ENCODE measurements at places on chromosomes 4 and X.

DNA sequence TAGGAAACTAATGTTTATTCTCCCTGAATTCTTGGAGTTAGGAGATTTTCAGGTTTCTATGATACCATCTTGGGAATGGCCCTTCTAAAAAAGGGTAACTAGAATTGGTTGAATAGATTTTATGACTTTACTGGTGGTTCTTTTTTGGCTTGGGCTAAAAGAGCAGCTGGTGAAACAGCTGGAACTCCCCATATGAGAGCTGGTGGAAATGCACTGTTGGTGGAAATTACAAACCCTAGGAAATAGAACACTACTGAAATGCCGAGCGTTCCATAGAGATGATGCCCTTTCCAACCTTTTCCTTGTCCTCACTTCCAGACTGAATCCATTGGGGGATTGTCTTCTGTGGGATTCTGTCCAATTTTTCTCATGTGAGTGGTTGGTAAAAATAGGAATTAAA, 139.5 kb downstream of the STIM2 start:
- no peak for DNase-seq

DNA sequence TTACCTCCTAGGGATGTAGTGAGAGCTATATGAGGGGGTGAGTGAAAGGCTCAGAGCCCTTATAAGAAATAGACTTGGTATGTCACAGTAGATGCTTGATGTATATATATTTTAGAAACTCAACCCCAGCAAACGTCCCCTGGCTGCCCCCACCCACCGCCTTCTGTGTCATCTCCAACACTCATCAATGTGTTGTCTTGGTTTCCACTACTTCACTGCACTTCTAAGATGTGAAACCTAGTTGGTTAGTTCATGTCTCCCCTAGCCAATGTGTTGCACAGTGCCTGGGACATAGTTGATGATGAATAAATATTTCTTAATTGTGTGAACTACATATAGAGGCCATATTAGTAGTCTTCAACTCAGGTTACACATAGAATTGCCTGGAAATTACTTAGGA, 4.4 kb downstream of the FGFBP2 start:
- DNase-seq, result no peak

GRCh38 chr4:170716868-170717267, 627.1 kb upstream of the AADAT start:
- DNase-seq, result no peak

GRCh38 chr4:110867981-110868720, 245.3 kb upstream of the PITX2 start:
- DNase-seq, result no peak

- no peak for DNase-seq
These were observed 277.6 kb upstream of the DIAPH2 start for GRCh38 chrX:96407072-96407471.

GRCh38 chrX:77070202-77070918, 376.8 kb upstream of the FGF16 start:
- DNase-seq, result no peak

DNA sequence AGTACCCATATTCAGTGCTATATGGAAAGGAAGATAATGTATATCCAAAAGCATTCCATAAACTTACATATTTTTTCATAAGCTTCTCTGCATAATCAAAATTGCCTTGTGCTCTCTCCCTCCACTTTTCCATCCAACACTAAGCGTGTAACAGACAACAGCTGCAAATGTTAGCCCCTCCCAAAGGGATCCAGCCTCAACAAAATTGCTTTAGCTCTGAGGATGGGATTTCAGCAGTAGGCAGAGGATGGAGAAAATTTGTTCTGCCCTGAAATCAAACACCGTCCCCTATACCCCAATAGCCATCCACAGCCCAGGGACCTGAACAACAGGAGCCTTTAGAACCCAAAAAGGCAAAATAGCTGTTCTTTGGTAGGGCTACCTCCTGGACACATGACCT, 28.8 kb upstream of the FGF13 start:
- no peak for DNase-seq

DNA sequence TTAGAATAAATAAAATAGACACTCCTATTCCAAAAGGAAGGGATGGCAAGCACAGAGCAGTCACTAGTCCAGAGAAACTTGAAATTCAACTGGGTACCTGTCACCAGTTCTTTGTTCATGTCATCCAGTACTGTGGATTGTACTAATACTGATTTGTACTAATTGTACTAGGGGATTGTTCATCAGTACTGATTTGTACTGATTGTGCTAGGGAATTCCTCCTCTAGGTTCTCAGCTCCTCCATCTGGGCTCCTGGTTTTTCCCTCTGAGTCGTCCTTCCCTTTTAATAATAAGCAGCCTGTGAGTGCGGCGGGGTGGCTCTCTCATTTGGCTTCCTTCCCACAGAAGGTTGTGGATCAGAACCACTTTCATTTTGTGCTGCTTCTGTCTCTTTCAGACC, 31.0 kb upstream of the SOD3 start:
- no peak for DNase-seq

DNA sequence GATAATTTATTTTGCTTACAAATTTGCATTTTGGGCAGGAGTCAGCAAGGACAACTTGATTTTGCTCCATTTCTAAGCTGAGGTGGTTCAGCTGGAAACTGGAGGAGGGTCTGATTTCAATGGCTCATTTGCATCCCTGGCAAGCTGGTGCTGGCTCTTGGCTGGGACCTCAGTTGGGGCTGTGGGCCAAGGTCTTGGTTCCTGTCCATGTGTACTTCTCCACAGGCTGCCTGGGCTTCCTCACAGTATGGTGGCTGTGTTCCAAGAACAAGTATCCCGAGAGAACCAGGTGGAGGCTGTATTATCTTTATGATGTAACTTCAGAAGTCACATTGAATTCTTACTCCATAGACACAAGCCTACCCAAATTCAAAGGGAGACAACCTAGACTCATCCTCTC, 77.0 kb upstream of the STX18 start:
- DNase-seq, result no peak

DNA sequence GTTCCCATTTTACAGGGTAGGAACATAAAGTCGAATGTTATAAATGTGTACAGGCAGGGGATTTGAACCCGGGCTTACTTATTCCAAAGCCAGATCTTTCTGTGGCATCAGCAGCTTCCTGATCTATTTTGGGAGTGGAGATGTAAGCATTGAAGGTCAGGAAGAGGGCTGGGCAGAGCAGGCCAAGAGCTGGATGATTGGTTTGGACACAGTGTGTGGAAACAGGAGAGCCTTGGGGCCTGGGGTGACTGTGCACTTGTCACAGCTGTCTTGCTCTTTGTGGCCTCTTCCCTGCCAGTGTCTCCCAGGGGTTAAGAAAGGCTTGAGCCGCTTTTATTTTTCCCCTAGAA, 127.9 kb upstream of the ENPP6 start:
- no peak for DNase-seq

GRCh38 chr4:106316773-106317409, 541 bp downstream of the AIMP1 start:
- no peak for DNase-seq

GRCh38 chr4:77538574-77539157, 67.0 kb upstream of the CXCL13 start:
- DNase-seq, result no peak

DNA sequence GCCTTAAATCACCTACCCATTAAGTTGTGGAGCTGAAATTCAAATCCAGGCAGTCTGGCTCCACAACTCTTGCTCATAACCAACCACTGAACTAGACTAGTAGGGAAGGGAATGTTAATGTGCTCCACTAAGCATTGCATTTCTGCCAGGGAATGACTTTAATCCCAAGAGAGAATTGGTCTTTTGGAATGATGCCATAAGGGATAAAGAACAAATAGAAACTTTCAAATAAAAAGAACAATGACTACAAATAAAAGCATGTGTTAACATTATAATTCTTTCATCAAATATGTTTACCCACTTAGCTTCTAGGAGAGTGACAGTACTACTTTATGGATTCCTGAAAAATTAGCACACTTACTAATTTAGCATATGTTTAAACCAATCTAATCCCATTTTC, 905.9 kb downstream of the CENPC start:
- no peak for DNase-seq

GRCh38 chr4:108607079-108607815, 13.1 kb upstream of the RPL34 start:
- no peak for DNase-seq

DNA sequence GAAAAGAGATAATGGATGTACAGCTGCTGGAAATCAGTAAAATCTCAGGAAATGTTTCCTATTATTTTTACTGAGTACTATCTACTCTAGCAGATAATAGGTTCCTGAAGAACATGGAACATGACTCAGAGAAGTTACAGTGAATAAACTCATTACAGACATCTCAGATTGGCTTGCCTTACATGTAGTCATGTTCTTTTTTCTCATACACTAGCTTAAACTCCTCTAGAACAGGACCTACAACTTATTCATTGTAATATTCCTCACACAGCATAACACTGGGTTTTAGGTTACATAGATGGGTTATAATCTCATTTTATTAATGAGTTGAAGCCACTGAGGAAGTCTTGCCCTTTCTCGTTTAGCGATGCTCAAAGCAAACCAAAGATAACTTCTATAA, 86.9 kb upstream of the BMP2K start:
- no peak for DNase-seq

GRCh38 chr4:89356086-89356485, 48.5 kb upstream of the GPRIN3 start:
- DNase-seq, result no peak
